Stimulated activated CD8-positive, alpha-beta memory T cell treated with anti-CD3 and anti-CD28 coated beads, Interleukin-4, amount 100 ng/mL, for 48 hours (primary cell): ENCODE measurements at places on chromosomes 4 and X.
A peak's percentile ranks its signal among the peaks of the same experiment; 100 is the strongest.

- DNase-seq = no peak
Measured at GRCh38 chr4:41394481-41394894, 137.8 kb downstream of the UCHL1 start.

DNA sequence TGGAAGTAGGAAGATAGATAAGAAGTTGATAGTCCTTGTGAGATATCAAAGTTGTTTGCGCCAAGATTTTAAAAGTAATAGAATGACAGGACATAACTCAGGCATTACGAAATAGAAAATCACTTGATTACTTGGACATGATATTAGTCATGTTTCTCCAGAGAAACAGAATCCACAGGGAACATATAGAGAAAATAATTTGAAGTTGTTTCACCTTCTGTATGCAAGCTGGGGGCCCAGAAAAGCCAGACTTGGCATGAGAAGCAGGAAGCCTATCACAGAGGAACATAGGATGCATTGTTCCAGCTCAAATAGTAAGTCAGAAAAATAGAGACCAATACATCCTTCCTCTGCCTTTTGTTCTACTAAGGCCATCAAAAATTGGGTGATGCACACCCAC, 715.9 kb downstream of the TECRL start:
- DNase-seq = no peak

DNA sequence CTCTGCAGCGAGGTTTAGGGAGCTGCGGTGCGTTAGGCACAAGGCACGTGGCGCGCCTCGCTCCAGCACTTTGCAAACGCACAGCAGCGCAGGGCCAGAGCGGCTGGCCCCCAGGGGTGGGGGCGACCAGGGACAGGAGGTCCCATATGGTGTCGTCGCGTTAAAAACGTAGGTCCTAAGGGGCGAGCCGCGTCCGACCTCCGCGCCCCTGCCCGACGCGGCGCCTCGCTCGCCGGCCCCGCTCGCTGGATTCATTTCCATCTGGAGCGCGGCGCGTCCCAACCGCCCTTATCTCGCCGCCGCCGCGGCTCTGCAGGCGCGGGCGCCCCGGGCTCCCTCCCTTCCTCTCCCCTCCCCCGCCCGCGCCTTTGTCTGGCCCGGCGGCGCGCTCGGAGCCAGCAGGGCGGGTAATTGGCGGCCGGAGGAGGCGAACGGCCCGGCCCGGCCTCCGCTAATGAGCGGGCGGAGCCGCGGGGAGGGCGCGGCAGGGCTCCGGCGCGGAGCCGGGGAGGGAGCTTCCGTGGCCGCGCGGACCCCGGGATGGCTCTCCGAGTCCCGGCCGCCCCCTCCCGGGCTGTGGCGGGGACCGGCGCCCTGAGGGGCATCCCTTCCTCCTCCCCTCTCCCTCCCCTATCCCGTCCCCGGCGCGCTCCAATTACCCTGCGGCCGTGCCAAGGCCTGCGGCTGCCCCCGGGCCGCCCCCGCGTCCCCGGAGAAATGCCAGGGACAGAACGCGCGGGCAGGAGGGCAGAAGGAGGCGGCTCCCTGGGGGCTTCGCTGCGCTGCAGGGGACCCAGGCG, 409.0 kb downstream of the BCOR start:
- peak; percentile 30 for DNase-seq

- DNase-seq = no peak
Measured at GRCh38 chr4:36208893-36209473, 35.3 kb downstream of the ARAP2 start.

GRCh38 chr4:188780686-188781085, 641.4 kb downstream of the TRIML1 start:
- no peak for DNase-seq

GRCh38 chr4:2300431-2301224, 38.7 kb upstream of the MXD4 start:
- peak; percentile 18 for DNase-seq

DNA sequence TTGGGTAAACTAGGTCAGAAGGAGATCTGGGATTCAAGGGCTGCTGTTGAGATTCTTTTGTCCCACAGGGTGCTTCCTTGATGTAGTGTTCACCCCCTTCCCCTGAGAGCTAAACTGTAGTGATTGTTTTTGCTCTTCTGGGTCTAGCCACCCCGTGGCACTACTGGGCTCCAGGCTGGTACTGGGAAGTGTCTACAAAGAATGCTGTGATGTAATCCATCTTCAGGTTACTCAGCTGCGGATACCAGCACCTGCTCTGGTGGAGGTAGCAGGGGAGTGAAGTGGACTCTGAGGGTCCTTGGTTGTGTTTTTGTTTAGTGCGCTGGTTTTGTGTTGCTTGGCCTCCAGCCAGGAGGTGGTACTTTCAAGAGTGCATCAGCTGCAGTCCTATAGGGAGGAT, 365.5 kb downstream of the ZNF674 start:
- no peak for DNase-seq

DNA sequence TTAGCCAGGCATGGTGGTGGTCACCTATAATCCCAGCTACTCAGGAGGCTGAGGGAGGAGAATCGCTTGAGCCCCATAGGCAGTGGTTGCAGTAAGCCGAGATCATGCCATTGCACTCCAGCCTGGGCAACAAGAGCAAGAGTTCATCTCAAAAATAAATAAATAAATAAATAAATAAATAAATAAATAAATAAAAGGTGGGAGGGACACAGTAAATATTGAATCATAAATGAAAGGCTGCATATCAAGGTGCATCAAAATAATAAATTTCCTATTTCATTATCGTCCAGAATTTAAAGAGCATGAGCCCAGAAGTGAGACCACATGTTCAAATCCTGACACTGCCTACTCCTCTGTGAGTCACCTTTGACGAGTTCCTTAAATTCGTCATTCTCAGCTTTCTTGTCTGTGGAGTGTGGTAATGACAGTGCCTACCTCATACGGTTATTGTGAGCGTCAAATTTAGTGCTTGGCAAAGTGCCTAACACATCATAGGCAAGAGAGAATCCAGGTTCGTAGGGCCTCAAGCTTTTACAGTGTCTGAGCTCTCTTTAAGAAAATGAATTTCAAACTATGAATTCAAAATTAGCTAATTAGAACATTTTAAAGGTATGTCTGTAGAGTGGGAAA, 49.9 kb downstream of the IL15 start:
- no peak for DNase-seq

GRCh38 chr4:23169608-23170311, 477.0 kb downstream of the GBA3 start:
- no peak for DNase-seq

DNA sequence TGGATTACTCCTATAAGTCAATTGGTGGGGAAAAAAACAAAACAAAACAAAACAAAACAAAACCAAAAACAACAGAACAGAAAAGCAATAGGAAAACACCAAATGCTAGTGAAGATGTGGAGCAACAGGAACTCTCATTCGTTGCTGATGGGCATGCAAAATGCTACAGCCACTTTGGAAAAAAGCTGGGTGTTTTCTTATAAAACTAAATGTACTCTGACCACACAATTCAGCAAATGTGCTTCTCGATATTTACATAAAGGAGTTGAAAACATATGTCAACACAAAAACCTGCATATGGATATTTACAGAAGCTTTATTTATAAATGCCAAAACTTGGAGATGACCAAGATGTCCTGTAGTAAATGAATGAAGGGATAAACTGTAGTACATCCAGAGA, 703.6 kb upstream of the FAM241A start:
- DNase-seq = no peak

DNA sequence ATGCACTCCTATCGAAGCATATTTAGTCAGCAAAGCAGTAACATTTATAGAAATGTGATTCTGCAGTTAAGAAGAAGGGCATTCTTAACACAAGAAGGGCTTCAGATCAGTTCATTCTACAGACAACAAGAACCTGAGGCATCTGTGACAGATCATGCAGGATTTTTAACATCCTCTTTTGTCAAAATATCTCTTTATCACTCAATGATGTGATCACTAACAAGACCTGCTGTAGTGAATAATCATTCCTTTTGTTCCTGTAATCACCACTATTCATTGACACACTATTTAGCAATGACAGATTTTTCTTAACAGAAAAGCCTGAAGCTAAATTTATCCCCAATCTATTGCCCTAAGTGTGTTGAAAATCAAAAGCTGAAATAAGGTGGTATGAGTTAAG, 47.8 kb upstream of the ARHGAP24 start:
- no peak for DNase-seq

DNA sequence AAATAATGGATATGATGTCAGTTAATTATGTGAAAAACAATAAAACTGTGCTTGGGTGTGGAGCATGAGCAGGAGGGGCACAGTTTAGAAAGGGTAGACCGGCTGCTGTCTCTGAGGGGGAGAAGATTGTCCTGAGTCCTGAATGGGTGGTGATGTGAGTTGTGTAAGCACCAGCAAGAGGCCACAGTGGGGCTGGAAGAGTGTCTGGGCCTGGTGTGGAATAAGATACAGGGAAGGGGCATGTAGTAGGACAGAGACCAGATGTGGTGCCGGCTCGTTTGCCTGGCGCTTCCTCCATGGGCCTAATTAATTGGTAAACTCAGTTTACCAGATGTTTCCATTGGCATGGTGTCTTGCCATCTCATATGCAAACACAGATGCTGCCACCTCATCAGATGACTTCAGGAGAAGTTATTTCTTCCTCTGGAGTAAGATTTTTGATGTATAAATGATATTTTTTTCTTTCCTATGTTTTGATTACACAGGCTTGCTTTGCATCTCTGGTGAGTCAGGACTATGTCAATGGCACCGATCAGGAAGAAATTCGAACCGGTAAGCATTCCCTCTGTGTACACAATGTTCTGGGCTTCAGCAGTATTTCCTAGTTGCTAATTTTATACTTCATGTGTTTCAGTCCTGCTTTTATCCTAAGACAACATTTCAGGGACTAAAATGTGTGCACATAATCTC, 5.1 kb downstream of the MED28 start:
- DNase-seq = no peak

DNA sequence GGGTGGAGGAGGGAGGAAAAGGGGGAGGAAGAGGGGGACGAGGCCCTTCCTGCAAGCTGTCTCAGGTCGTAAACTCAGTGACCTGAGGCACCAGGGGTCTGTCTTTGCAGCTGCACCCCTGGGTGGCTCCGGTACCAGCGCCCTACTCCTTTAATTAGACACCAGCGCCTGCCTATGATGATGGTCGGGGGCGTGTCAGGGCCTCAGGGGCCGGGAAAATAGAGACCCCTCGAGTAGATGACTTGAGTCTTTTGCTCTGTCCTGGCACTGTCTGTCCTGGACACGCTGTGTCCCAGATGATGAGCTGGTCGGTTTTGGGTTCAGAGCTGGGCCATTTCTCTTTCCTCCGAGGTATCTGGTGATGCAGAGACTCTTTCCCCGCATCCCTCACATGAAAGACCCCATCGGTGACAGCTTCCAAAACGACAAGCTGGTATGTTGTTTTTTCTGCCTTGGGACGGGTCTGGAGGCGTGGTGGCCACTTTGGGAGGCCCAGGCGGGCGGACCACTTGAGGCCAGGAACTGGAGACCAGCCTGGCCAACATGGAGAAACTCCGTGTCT, 11.2 kb downstream of the SLC25A6 start:
- peak; percentile 56 for DNase-seq

GRCh38 chrX:4741024-4741423, 1027.6 kb upstream of the PRKX start:
- DNase-seq = no peak

- no peak for DNase-seq
Measured at GRCh38 chrX:119477812-119478232, 9.6 kb downstream of the SLC25A5 start.

GRCh38 chr4:40897557-40898203, 147.9 kb downstream of the NSUN7 start:
- peak; percentile 85 for DNase-seq

GRCh38 chr4:149718500-149718899, 97.1 kb downstream of the IQCM start:
- DNase-seq = no peak

DNA sequence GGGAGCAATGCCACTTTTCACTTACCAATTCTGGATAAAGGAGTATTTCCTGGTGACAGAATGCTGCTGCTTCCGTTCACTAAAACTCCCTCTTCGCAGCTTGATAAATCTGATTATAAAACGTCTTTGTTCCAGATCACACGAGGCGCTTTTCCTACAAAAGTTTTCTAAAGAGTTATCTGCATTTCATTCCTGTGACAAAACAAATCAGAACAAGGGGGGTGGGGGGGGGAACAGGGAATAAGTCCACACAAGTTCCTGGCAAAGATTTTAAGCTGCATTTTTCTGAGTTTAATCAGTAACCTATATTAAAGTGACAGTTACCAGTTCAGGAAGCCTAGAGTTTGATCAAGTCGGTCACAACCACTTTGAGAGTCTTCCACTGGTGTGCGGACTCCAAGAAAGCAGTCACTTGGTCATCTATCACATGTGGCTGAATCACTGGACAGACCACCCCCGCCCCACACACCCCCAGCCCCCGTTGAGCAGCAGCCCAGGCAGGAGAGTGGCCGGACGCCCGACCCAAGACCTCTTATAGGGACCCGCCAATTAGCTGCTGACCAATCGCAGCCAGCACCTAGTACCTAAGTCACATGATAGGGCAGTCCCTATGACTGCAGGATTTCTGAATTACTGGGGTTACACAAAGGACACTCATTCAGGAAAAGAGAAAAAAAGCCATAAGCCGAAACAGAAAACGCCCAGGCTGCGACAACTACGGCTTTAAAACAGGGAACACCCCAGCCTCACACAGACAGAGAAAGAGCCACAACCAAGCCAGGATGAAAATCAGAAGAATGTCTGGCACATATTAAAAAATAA, 569.3 kb upstream of the DIPK2B start:
- peak; percentile 62 for DNase-seq

DNA sequence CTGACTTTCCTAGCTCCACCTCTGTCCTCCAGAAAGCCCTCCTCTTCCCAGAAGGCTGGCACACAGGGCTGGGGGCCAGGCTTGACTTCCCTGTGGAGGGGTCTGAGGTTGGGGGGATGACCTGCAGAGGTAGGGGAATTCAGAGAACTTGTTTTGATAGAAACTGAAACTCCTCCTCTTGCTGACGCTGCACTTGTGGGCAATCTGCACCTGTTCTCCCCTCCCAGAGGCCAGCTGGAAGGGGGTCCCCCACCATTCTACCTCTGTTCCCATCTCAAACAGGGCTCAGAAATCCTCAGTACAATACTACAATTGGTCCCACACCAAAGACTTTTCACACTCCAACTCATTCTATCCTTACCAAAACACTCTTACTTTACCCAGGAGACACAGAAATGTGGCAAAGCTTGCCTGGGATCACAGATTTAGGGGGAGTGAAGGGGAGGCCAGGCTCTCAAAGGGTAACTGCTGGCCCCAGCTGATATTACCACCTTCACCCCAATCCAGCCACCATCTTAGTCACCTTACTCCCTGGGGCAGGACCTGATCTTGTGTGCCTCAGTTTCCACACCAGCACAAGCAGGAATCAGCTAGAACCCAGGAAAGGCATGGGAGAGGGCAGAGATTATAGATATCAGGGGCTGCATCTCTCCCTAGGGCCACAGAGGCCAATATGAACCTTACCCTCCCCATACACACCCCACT, 18.5 kb downstream of the OTUD5 start:
- peak; percentile 75 for DNase-seq
